Progenitor cell of endocrine pancreas (in vitro differentiated cells): ENCODE measurements at places on chromosomes 2 and 18. TPM values are rescaled to one million over a fixed set of nuclear protein-coding genes. Genes with fewer than 3 reads are reported as not detected.

Gene HOXD4
- total RNA-seq: not detected in 2 replicates

DNA sequence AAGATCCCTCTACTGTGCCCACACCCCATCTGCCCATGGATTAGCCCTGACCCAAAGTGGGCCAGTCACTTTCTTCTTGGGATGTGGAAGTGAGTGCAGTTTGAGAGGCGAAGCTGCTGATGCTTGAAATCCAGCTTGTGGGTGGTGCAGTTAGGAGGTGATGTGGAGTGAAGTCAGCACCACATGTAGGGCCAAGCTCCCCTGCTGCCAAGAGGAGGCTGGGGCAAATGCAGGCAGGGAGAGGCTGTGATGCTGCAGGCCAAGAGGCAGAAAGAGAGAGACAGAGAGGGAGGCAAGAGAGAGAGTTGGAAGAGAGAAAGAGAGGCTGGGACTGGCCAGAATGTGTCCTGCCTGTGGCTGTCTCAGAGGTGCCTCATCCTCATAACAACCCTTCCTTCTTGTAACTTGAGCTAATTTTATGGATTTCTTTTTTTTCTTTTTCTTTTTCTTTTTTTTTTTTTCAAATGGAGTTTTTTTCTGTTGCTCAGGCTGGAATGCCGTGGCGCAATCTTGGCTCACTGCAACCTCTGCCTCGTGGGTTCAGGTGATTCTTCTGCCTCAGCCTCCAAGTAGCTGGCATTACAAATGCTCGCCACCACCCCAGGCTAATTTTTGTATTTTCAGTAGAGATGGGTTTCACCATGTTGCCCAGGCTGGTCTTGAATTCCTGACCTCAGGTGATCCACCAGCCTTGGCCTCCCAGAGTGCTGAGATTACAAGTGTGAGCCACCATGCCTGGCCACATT is 35.3 kb upstream of the CAB39 start:
- no peak overlapping the region for H3K4me3 ChIP-seq
- peaks cover 10% of the 10 kb centered on the region for H3K4me1 ChIP-seq
- H3K36me3 ChIP-seq: no peaks in the 10 kb centered on the region
- no peak for DNase-seq
- H3K27ac ChIP-seq: no peak overlapping the region
- H3K27me3 ChIP-seq: peaks cover 12% of the 10 kb centered on the region

Gene GCKR
- 2.0 and 2.8 TPM in 2 replicates for total RNA-seq

DNA sequence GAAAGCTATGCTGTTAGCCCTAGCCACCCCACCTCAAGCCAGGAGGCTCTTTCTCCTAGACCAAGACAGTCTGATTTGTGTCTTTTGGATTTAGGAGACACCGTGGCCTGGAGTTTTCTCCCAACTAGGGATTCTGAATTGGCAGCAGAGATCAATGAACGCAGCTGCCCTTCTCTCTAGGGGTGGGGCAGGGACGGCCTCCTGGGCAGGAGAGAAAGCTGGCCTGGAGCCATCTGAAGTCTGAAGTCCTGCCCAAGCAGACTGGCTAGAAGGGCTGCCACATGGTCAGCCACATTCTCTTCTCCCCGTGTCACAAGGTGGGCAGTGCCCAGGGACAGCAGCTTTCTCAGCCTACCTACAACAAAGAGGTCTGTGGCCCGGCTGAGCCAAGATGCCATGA is 45.1 kb downstream of the PIEZO2 start:
- no peak overlapping the region for H3K4me3 ChIP-seq
- peaks cover 90% of the 10 kb centered on the region for H3K27me3 ChIP-seq
- H3K36me3 ChIP-seq: no peaks in the 10 kb centered on the region
- no peak for DNase-seq
- H3K4me1 ChIP-seq: peaks cover 2% of the 10 kb centered on the region
